ENCODE measurements at places on chromosomes 1 and 21.

- no peak for DNase-seq
Observed at GRCh38 chr1:25550155-25550506, 6.7 kb downstream of the LDLRAP1 start.

GRCh38 chr1:168032029-168032428, 95.2 kb upstream of the MPC2 start:
- DNase-seq = no peak

DNA sequence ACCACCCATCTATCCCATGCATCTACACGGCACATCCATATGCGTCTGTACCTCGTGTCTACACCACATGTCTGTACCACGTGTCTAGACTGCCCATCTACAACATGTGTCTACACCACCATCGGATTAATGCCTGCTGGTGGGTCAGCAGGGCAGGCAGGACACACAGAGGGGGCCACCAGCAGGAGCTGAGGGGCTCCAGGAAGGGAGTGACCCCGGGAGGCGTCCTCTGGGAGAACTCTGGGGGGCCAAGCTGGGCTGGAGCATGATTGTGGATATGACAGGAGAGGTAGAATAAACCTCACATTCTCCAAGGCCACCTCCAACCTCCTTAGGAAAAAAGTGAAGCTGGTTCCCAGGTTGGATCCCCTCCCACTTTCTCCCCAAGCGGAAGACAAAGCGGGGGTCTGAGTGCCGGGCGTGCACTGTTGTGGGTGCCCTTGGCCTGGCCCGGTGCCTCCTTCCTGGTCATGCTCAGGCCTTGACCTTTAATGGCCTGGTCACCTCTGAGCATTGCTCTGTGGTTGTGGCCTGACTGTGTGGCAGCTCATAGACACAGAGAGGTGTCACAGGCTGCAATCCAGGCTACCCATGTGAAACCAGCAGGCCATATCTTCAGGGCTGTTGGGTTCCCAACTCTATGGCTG, 881 bp upstream of the ACTRT2 start:
- DNase-seq = no peak

GRCh38 chr1:213571419-213571818, 416.4 kb upstream of the PROX1 start:
- no peak for DNase-seq

GRCh38 chr1:33527934-33528333, 55.5 kb downstream of the ZSCAN20 start:
- no peak for DNase-seq

- no peak for DNase-seq
Observed at GRCh38 chr1:77544845-77545244, 137.6 kb downstream of the ZZZ3 start.

DNA sequence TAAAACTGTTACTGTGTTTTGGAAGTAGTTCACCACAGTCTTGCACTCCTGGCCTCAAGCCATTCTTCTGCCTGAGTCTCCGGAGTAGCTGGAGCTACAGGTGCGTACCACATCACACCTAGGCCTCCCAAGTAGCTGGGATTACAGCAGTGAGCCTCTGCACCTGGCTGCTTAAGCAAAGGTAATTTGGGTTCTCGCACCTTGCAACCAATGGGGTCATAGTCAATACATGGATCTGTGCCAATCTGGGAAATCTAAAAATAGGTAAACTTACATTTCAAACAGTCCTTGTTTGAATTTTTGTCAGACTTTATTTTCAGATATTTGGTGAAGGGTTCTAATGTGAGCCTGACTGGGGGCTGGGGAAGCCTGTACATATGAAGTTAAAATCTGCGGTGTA, 466.5 kb downstream of the PCP4 start:
- no peak for DNase-seq

- DNase-seq = no peak
Observed at GRCh38 chr1:219189952-219190351, 16.3 kb downstream of the LYPLAL1 start.

DNA sequence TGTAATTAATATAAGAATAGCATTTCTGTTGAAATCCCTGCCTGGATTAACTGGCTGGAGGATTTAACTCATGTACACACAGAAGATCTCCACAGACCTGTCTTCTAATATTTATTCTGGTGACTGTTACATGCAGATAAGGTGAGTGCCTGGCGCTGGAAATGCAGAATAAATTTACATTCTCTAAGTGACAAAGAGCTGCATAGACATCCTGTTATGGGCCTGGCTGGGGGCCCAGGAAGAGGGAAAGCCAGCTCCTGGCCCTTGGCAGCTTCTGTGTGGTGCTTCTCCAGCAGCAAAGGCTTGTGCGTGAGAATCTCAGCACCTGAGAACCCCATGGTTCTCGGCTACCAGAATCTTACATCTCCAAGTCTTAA, 446.6 kb downstream of the PTPRU start:
- peak; percentile 0 for DNase-seq

- DNase-seq = no peak
Observed at GRCh38 chr1:184684285-184685074, 70.2 kb downstream of the EDEM3 start.

DNA sequence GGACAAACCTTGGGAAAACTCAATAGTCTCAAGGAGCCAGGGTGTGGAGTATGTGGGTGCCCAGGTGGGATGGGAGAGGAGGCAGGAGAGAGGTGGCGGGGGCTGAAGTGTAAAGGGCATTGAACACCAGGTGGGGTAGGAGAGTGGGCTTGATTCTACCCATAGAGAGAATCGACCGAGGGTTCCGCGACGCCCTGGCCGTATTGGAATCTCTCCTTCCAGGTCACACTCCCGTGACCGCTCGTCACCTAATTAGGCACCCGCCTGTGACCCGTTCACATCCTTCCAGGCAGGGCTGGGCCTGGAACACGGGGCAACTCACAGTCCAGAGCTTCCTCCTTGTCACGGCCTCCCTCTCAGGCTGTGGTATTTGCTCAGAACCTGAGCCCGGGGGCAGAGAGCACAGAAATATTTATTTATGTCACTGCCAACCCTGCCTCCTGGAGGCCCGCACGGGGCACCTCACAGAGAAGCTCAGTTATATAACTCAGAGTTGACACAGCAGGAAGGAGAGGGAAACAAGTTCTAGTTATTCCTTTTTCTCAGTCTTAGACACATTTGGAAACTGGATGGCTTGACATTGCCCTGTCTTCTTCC, 12.0 kb downstream of the NCMAP start:
- no peak for DNase-seq

Data from activated naive CD4-positive, alpha-beta T cell treated with anti-CD3 and anti-CD28 coated beads, Interleukin-2, amount 50 U/mL, for 72 hours (primary cell).